ENCODE measurements at places on chromosomes 16 and 17.

GRCh38 chr17:7250695-7251627, 573 bp downstream of the CTDNEP1 start:
- DNase-seq = no peak

GRCh38 chr16:80517846-80518245, 22.9 kb upstream of the DYNLRB2 start:
- no peak for DNase-seq

DNA sequence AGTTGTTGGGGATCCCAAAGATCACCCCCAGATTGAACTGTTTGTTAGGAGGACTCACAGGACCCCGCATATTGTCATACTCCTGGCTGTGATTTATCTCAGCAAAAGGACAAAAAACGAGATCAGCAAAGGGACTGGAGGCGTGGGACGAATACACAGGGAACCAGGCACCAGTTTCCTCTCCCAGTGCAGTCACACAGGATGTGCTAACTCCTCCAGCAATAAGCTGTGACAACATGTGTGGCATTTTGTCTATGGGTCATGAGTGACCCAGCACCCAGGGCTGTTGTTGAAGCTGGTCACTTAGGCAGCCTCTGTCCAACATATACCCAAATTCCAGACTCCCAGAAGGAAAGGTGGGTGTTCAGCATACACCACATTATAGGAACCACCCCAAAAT, 60.9 kb downstream of the CPPED1 start:
- no peak for DNase-seq

- no peak for DNase-seq
These were observed 1.8 kb upstream of the PPM1D start for GRCh38 chr17:60598001-60598736.

GRCh38 chr17:20236578-20237227, 227.5 kb downstream of the SPECC1 start:
- no peak for DNase-seq

- no peak for DNase-seq
These were observed 226.5 kb downstream of the PMP22 start for GRCh38 chr17:15038656-15039055.

GRCh38 chr17:50949989-50950877, 84.1 kb upstream of the TOB1 start:
- peak; percentile 55 for DNase-seq

- no peak for DNase-seq
These were observed 90.2 kb downstream of the MAP2K4 start for GRCh38 chr17:12110906-12111305.

GRCh38 chr16:268141-269053, 7.3 kb downstream of the RGS11 start:
- DNase-seq = no peak

DNA sequence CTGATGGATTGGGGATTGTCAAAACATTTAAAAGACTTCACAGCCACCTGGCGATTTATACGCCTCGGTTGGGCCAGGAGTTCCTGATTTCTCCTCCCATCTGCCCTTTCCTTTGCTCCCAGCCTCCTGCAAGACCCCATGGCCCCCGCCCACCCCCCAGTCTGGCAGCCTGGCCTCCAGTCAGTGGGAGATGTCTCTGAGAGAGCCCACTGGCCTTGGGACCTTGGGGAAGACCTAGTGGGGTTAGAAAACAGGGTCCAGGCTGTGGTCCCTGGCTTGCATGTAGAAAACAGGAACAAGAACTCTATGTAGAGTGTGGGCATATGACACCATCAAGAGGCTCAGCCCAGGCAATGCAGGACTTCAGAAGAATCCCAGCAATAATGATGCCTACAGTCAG, 209.4 kb upstream of the C16orf82 start:
- no peak for DNase-seq

GRCh38 chr16:10558746-10559641, 21.4 kb downstream of the EMP2 start:
- DNase-seq = no peak

DNA sequence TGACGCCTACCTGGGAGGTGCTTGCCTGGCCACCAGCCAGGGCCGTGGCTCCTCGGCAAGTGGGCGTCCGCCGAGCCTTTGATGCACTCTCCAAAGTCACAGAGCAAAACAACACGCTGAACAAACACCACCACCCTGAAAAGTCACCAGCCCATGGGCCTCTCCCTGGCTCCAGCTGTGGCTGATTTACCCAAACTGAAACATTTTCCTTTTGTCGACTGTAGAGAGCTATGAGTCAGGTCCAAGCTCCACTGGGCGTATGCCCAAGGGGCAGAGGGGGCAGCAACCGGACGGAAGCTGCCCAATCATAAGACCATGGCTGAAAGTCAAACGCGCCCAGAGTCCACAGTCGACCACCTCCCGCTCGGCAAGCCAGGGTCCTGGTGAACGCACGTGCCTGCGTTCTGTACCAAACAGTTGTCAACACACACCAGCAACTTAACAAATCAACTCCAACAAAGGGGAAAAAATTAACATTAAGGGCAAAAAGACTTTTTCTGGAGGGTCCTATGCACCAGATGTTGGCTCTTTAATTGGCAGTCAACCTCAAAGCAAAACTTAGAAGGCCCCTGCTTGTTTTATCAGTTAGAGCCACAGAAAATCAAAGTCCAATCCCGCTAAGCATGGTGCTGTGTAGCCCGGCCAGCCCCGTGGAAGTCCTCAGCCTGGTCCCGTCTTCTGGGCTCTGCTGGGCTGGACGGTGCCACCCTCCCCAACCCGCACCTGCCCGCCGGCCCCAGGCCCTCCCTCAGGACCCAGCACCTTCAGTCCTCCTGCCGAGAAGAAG, 47.3 kb downstream of the TBC1D16 start:
- DNase-seq = no peak

- no peak for DNase-seq
These were observed 27.8 kb downstream of the NAGPA start for GRCh38 chr16:5005916-5006315.

DNA sequence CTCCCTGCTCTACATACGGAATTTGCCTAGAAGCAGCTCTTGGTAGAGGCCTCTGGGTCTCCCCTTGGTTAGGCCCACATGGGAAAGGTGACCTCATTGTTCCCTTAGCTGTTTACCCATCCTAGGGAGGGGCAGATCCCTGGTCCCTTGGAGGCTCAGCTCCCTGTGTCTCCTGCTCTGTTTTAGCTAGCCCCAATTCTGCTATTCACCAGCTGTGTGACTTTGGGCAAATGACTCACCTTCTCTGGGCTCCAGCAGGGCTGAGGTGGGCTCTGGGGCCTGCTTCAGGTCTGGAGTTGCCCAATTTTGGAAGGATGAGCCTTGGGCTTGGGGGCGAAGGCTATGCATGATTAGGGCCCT, 3.9 kb downstream of the ABCC3 start:
- DNase-seq = no peak

DNA sequence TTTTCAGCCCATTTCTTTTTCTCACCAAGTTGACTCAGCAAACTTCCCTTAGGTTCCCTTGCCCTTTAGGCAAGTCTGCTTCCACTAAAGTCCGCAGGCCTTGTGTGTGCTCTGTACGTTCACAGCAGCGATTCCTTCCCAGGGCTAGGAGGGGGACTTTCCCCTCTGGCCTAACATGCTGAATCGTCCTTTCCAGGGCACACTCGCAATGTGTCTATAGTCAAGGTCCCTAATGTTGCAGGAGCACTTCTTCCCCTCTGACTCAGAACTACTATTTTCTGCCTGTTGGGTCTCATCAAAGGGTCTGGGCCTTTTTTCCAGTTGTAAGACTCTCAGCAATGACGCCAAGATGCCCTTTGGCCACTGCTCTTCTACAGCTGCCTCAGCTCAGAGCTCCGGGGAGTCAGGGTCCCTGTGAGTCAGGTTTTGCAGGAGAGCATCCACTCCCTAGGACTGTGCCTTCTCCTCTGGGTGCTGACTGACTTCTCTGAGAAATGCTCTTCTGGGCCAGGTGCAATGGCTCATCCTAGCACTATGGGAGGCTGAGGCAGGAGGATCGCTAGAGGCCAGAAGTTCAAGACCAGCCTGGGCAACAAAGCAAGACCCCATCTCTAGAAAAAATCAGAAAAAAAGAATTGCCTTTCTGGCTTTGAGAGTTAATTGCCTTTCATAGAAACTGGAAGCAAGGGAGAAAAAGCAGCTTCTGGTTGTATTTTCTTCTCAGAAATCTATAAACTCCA, 64.4 kb upstream of the TBX2 start:
- no peak for DNase-seq

DNA sequence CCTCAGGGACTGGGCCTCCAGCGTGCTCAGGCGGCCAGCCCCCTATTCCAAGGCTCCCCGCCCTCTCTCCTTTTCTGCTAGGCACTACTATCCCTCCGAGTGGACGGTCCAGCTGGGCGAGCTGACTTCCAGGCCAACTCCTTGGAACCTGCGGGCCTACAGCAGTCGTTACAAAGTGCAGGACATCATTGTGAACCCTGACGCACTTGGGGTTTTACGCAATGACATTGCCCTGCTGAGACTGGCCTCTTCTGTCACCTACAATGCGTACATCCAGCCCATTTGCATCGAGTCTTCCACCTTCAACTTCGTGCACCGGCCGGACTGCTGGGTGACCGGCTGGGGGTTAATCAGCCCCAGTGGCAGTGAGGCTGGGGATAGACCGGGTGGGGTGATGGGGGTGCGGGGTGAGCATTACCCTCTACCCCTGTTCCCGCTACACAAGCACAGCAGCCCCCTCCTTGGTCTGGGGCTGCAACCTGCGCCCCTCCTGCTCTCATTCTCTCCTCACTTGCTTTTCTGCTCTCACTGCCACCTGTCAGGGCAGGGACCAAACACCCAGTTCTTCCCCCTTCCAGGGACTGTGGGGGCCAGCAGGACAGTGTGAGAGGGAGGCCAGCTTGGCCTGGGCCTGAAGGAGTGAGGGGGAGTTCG, 1.1 kb downstream of the PRSS41 start:
- no peak for DNase-seq

GRCh38 chr17:27457360-27457715, 1.1 kb downstream of the KSR1 start:
- DNase-seq = no peak

DNA sequence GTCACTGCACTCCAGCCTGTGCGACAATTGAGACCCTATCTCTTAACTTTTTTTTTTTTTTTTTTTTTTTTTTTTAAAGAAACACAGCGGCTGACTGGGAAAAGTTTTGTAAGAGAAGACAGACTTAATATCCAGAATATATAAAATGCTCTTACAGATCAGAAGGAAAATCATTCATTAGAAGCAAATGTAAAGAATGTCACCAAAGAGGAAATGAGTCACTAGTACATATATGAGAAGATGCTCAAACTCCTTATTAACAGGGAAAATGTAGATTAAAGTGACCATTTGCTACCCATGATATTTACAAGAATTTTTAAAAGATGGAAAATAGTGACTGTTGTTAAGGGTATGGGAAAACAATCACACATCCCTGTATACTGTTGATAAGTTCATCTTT, 48.9 kb downstream of the RABEP1 start:
- DNase-seq = no peak

DNA sequence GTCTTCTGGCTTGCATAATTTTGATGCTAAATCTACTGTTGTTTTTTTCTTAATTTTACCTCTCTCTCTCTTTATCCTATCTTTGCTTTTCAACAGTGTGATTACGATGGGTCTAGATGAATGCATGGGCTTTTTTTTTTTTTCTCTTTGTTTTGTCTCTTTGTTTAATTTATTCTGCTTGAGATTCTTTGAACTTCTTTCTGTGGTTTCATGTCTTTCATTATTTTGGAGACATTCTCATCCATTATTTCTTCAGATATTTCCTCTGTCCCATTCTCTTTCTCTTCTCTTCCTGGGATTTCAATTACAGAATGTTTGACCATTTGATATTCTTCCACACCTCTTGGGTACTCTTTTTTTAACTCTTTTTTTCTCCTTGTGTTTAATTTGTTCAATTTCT, 52.3 kb downstream of the CCDC182 start:
- no peak for DNase-seq

- no peak for DNase-seq
These were observed 14.2 kb downstream of the USP10 start for GRCh38 chr16:84714028-84714427.

DNA sequence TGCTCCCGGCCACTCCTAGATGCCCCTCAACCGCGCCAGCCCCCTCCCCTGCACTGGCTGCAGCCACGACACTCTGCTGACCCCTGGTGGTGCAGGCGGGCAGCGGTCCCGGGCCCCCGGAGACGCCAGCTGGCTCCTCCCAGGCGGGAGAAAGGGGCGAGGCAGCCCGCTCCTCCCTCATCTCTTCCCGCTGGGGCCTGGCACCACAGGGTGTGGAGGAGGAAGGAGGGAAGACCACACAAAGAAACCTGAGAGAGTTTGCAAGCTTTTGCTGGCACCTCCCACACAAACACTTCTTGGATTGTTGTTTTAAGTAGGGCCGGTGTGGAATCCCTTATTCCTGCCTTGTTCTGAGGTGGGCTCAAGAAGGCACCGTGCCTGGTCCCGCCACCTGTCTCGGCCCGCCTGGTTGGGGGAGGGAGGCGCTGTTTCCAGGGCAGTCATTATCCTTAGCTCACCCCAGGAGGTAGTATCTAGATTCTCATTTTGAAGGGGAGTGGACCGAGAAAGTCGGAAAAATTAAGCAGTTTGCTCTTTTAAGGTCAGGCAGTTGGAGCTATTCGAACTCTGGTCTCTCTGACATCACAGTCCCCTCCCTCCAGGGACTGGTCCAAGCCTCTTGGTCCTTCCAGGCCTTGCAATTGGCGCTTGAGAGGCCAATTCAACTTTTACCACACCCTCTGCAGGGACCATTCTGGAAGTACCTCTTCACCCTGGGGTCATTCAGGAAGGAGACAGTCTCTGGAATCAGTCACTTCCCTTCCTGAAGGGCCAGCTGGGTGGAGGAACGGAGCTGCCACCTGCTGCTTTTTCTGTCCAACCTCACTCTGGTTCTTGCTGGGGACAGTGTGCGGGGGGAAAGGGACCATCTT, 959 bp upstream of the ANKRD13B start:
- DNase-seq = peak; percentile 91

DNA sequence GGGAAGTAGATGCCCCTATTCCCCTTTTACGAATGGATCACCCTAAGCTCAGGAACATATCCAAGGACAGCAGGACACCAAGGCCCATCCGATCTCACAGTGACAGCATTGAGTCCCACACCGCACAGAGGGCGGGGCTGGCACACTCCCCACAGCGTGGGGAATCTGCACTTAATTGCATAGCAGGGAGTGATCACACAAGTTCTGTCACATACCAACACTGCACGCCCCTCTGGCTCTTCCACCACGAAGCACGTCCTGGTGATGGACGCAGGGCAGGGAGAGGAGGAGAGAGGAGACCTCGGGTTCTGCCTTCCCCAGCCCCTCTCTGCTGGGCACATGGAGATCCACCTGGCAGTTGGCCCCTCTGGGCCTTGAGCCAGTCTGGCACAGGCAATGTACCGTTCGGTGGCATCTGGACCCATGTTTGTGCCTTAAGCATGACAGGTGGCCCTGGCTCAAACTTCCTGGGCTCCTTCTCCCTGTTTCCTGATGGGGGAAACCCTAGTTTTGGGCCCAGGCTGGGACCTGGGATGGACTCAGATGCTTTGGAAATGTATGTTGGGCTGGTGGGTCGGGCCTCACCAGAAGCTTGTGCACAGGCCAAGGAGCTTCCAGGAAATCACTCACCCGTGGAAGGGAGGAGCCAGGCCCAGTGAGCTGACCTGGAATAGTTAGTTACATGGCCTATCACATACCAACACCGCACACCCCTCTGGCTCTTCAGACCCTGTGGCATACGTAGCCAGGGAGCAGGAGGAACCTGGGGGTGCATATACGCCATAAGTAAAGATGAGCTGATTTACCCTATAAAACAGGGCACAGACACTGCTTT, 35.1 kb upstream of the CREBBP start:
- no peak for DNase-seq

Data from NCI-H1694 (cell line).